Tibial nerve (tissue), 4 donors: ENCODE measurements at places on chromosomes 1 and 21. TPM values are rescaled to one million over a fixed set of nuclear protein-coding genes. Genes with fewer than 3 reads are reported as not detected.

The LCE2B gene
- not detected for total RNA-seq

The USP21 gene
- total RNA-seq = 53.1 TPM

The DNAJB4 gene
- 33.9 TPM for total RNA-seq

The KIF17 gene
- total RNA-seq = 0.59 TPM

The TIAM1 gene
- total RNA-seq = 27.0 TPM

The HES4 gene
- total RNA-seq = 70.8 TPM

The SLAMF8 gene
- 4.7 TPM for total RNA-seq

The LEFTY2 gene
- not detected for total RNA-seq

The VSIG8 gene
- not detected for total RNA-seq

The CHD5 gene
- not detected for total RNA-seq

The ZMPSTE24 gene
- total RNA-seq = 51.1 TPM

The NFASC gene
- total RNA-seq = 99.3 TPM

The PGLYRP4 gene
- not detected for total RNA-seq

The LCE1A gene
- total RNA-seq = not detected

The FCRL6 gene
- 0.90 TPM for total RNA-seq

The OR2L13 gene
- total RNA-seq = not detected

The TSACC gene
- total RNA-seq = not detected

The TNFSF4 gene
- 0.87 TPM for total RNA-seq
